ENCODE measurements at places on chromosomes 16 and 17.

- DNase-seq, result peak; percentile 80
Observed at GRCh38 chr17:39653662-39654331, 11.4 kb upstream of the TCAP start.

- DNase-seq, result no peak
Observed at GRCh38 chr16:81410643-81411293, 33.8 kb upstream of the CMIP start.

DNA sequence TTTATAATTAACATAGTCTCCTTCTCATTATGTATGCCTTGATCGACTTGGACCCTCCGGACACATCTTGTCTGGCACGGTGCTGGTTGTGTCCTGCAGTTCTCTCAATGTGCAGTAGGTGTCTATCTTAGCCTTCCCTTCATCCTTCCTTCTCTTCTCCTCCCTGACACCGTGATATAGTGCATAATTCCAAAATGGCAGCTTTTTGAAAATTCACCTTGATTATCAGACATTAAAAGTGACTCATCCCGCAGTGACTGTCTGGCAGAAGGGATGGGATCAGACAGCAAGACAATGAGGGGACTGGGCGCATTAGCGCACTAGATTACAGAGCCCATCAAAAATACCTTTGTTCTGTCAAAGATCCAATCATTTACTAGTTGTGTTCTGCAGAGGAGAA is 70.0 kb upstream of the PMFBP1 start:
- no peak for DNase-seq

DNA sequence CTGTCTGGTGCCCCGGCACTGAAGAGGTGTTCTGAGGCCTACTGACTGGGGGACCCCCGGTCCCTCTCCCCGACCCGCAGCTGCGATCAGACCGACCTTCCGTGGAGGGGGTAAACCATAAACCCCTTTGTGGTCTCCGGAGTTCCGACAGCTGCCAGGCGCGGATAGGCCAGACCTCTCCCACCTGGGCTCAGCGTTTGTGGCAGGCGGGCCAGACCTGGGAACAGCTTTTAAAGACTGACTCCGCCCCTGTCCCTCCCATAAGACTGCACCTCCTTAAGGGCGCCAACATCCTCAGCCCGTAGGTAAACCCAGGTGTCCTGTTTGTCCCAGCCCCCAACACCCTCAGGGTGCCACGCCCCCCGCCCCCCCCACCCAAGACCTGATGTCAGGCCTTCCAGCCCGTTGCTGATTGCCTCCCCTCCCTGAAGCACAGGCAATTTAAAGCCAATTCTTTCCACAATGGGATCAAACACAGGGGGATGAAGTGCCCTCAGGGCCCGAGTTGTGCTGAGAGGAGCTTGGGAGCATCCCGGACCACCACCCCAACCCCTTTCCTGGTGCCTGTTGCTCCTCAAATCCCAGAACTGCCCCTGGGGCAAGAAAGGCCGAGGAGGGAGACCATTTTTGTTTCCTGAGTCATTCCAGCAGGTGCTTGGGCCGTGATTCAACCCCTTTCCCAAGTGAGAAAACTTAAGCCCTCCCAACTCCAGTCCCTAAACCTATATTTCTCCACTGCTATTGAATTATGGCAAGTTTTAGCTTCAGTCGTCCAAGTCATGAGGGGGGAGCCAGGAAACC is at the start of gene SOX15:
Gene SOX15, minus strand, starts transcription at position 204 of the 801 bp plus-strand sequence. CDS start 418 bp downstream, outside the sequence.
- no peak for DNase-seq

- peak; percentile 8 for DNase-seq
Observed at GRCh38 chr17:74161503-74161875, 42.0 kb upstream of the RPL38 start.

- no peak for DNase-seq
Observed at GRCh38 chr17:73533127-73533526, 111.1 kb downstream of the SDK2 start.

GRCh38 chr16:89269805-89270665 is 52.5 kb downstream of the ZNF778 start:
- DNase-seq, result no peak

DNA sequence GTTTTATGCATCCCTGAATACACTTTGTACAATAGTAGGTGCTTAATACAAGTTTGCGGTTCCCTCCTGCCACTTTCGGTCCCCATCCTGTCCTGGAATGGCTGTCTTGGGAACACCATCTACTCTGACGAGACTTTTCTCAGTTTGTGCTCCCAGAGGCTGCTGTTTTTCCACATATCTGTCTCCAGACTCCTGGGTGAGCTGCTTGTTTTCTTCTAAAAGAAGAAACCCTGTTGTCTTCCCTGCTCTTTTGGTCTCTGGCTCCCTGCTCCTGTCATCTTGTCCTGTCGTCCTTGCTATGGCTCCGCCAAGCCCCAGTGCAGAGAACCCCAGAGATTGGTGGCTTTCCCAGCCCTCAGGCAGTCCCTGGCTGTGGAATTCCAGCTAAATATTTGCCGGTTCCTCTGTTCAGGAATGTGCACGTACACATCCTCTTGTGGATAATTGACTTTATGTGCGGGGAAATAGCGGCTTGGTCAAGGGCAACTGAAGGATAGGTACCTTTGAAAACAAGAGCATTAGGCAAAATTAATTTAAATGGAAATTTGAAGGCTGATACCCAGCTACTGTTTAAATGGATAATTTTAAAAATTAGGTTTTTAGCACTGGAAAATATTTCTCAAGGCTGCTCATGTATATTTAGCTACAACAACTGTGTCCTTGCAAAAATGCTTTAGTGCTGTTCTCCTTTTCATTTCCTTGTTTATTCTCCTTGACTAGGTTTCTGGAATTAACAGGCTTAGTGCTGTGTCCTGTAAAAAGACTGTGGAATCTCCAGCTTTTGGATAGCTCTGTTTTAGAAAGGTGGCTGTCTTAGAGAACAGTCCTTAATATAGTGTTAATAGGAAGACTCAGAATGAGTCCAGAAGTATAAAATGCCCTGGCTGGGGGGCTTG is 50.2 kb upstream of the SLC12A3 start:
- no peak for DNase-seq

DNA sequence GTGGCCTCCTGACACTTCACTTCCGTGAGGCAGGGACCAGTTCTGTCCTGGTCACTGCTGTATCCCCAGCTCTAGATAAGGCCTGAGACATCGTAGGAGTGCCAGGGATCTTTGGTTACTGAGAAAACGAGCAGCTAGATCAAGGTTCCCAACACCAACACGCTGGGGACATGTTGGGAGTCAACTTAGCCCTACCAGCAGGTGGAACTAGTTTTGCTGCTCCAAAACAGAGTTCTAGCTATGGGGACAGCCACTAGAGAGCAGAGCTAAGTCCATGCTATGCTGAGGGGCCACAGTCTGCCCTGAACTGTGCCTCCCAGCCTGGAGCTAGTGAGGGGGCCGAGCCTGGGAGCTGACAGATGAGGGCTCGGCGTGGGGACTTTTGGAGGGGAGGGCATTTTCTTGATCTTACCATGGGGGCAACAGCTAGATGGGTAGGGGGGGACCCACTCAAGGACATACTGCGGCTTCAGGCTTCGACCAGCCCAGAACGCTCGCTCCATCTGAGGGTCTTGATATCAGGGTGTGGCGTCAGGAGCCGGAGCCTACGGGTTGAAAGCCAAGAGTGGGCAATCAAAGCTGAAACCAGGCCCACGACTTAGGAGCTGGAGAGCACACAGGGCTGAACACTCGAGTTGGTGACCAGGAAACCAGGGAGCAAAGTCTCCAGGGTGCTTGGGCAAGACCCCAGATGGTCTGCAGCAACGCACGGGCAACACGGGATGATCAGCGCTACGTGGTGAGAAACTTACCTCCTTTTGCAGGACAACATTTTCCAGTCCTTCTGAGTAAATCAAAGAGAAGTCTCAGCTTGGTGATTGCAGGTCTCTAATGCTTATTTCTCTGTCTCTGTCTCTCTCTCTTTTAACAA is 13.4 kb downstream of the SNX20 start:
- no peak for DNase-seq

- DNase-seq, result no peak
Observed at GRCh38 chr17:42122371-42123303, at the start of gene HSPB9. HSPB9 (plus strand) TSS chr17:42122804; CDS start chr17:42122851, 47 bp downstream.

- no peak for DNase-seq
Observed at GRCh38 chr17:70320673-70321345, 151.5 kb downstream of the KCNJ2 start.

DNA sequence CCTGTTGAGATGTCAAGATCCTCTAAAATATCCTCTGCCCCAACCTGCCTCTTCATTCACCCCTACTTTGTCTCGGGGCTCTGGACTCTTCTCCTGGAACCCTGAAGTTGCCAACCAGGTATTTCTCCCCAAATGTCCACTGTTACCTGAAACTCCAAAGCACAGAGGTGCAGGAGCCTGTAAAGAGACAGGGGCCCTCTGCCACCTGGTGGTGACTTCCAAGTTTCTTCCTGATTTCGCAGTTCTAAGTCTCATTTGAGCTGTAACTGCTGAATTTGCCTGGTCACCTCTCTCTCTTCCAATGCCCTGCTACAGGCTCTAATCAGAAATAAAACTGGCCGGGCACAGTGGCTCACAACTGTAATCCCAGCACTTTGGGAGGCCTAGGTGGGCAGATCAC is 77.1 kb upstream of the RCVRN start:
- no peak for DNase-seq

All from T-cell (primary cell).